ENCODE measurements at places on chromosomes 6 and 20.
A peak's percentile ranks its signal among the peaks of the same experiment; 100 is the strongest.

GRCh38 chr20:19775353-19776253 lies 17.5 kb downstream of the RIN2 start:
- no peak for DNase-seq

GRCh38 chr6:4644996-4645395 lies 131.2 kb upstream of the CDYL start:
- no peak for DNase-seq

DNA sequence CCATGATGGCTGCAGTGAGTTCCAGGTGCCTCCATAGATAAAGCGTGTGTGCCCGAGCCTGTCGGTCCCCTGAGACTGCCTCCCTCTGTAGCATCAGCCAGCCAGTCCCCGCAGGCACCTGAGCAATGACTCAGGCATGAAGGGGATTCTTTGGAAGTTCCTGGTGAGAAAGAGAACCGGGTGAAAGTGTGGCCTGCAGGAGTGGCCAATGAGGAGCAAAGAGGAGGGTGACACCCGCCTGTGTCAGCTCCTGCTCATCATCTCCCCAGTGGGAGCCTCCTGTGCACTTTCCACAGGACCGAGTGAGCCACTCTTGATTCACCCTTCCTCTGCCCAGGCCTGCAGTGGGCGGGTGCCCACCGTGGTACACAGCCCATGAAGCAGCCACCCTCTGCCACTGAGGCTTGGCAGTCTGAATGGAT lies 71.2 kb upstream of the PTPN1 start:
- DNase-seq, result no peak

GRCh38 chr6:108359901-108360882 lies 65.3 kb downstream of the AFG1L start:
- peak; percentile 9 for DNase-seq

GRCh38 chr6:38843798-38844197 lies 128.7 kb downstream of the DNAH8 start:
- no peak for DNase-seq

DNA sequence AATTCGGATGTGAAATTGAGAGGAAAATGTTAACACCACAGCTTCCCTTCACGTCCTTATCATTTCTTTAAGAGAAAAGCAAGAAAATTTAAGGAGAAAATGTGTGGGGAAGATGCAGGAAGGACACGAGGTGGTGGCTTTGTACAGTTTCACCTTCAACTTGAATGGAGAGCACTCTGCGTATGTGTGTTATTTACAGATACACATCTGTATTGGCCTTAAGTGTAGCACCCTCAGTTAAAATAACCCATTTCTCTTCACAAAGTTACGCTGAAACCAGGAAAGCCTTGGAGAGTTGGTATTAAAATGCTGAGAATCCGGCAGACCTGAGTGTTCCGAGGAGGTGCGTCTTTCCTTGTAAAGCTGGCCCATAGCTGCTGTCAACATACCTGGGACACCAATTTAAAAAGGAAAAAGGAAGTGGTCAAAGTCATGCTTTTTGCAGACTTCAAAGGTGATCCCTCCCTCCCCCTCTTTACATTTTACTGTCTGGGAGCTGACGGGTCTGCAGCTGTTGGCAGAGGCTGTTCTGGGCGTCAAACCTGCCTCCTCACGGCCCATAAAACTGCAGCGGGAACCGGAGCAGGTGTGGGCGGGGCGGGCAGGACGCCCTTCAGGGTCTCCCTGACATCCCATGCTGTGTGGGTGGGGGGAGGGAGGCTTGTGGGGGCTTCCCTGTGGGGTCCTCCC lies 61.3 kb upstream of the TBXT start:
- DNase-seq, result peak; percentile 22

GRCh38 chr20:3603108-3603507 lies 60.1 kb downstream of the GFRA4 start:
- DNase-seq, result no peak

DNA sequence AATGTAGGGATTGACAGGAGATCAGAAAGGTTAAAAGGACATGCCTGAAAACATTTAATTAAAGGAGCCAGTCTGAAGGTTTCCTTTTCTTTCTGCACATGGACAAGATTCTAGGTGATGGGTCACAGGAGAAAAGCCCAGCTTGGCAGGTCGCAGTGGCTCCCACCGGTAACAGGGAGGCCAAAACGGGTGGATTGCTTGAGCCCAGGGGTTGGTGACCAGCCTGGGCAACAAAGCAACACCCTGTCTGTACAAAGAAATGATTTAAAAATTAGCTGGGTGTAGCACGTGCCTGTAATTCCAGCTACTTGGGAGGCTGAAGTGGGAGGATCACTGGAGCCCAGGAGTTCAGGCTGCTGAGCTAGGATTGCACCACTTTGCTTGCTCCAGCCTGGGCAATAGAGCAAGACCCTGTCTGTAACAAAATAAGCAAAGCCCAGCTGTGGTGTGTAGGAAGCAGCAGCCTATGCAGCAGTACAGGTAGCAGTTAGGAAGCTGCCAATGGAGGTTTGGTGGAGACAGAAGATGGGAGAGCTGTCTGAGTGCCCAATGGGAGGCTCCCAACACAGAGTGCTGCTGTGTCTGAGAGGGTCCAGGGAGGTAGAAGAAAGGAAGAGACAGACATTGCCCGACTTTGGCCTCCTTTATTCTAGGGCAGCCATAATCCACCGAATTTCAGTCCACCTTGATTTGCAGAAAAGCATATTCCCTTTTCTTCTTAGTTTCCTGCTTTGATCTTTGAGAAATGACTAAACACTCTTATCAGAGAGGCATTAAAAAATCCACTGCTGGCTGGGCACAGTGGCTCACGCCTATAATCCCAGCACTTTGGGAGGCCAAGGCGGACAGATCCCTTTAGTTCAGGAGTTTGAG lies 7.1 kb upstream of the AP5S1 start:
- no peak for DNase-seq

GRCh38 chr6:91646649-91647048 lies 1059.8 kb upstream of the MAP3K7 start:
- DNase-seq, result no peak

- DNase-seq, result no peak
Observed at GRCh38 chr6:139981066-139981624, 606.7 kb upstream of the CITED2 start.

DNA sequence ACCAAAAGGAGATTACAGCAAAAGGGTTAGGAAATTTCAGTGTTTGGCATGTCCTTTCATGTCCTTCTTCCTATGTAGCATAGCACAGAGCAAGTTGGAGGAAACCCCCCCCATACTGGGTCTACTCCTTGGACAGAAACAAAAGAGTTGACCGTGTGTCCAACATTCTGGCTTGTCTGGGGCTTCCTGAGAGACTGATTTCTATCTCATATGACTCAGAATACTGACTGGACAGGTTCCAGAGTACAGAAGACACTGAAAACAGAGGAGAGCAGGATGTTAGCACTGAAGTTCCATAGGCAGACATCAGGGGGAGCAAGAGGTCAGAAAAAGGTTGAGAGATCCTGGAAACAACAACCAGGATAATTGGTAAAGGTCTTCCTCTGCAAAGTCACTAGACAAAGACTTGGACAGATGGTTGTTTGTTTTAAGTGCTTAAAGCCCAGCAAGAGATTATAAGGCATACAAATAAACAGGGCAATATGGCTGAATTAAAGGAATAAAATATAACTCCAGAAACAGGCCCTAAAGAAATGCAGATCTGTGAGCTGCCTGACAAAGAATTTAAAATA lies 48.4 kb downstream of the USP49 start:
- peak; percentile 79 for DNase-seq

DNA sequence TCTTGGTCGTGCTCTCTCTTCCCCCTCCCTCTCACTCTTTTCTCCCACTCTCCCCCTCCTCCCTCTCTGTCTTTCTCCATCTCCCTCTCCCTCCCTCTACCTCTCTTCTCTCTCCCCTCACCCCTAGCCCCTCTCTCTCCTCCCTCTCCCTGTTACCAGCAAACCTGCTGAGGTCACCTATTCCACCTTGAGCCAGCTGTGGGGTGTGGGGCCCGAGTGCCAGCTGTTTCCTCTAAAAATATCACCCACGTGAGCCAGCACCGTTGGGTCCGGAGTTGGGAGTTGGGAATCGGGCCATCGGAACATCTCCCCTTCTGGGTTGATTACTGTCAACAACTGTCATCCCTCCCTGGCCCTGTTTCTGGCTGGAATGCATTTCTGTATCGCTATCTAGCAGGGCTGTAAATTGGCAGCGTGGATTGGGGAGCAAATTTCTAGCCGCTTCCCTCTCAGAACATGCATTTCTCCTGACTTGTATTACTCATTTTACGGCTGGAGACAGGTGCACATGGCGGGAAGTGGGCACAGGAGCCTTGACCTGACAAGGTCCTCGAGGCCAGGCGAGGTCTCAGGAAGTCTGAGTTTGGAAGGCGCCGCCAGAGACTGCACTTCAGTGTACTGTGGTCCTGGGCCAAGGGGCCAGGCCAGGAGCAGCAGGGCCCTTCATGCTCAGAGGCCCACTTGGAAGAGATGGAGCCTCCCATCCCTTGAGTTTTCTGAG lies 165.3 kb downstream of the CDH4 start:
- DNase-seq, result no peak

DNA sequence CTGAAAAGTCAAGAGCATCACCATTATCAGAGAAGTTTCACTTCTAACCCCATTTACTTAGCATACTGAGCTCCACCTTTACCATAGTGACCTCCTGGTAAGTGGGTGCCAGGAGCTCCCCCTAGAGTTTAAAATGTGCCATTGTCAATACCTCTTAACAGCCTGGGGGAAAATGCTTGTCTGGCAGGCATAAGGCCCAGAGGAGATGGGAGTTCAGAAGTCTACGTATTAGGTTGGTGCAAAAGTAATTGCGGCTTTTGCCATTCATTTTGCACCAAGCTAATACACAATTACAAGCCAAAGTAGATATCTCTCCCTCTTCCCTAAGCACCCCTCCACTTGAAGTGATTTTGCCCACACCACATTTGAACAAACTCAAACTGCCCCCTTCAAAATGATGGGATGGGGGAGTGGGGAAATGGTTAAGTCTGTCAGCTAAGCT lies 919.0 kb downstream of the KIF16B start:
- DNase-seq, result peak; percentile 82

GRCh38 chr6:160418370-160418769 lies 70.2 kb downstream of the SLC22A3 start:
- no peak for DNase-seq

DNA sequence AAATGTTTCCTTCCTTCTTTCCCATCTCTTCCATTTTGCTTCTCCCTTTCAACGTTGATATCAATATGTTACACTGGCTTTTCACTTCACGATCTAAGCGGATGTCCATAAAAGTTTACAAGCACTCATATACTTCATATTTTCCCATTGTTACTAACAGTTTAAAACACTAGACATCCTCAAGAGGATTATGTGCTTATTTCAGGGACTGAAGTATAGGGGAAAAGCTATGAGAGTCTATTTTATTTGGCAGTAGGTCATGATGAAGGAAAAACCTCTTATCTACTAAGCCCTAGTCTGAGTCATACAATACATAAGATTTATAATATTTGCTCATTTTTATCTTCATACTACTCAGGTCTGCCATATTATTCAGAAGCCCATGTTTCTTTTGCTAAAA lies 20.6 kb upstream of the EPB41L2 start:
- no peak for DNase-seq

- no peak for DNase-seq
Observed at GRCh38 chr6:2684766-2685754, 65.7 kb downstream of the MYLK4 start.

DNA sequence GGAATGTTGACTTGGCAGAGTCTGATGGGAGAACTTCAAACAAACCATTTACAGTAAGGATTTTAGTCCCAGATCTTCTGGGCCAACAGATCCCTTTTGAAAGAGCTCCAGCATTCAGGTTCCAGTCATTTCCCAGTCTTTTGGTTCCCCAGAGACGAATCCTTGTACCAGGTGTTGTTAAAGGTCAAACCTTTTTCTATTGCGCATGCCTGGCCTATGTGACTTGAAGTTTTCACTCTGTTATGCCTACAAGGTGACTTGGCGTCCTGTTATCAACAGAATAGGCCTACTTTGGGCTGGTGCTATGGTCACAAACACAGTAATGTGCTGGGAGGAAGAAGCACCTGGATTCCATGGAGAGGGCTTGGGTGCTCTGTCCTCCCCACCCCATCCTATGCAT lies 52.3 kb downstream of the PXDC1 start:
- no peak for DNase-seq

GRCh38 chr20:41191562-41192500 lies 54.5 kb downstream of the PLCG1 start:
- no peak for DNase-seq

GRCh38 chr6:47478233-47479139 lies 897 bp downstream of the CD2AP start:
- DNase-seq, result peak; percentile 63

GRCh38 chr6:129685662-129686031 lies 24.3 kb downstream of the ARHGAP18 start:
- DNase-seq, result peak; percentile 19

DNA sequence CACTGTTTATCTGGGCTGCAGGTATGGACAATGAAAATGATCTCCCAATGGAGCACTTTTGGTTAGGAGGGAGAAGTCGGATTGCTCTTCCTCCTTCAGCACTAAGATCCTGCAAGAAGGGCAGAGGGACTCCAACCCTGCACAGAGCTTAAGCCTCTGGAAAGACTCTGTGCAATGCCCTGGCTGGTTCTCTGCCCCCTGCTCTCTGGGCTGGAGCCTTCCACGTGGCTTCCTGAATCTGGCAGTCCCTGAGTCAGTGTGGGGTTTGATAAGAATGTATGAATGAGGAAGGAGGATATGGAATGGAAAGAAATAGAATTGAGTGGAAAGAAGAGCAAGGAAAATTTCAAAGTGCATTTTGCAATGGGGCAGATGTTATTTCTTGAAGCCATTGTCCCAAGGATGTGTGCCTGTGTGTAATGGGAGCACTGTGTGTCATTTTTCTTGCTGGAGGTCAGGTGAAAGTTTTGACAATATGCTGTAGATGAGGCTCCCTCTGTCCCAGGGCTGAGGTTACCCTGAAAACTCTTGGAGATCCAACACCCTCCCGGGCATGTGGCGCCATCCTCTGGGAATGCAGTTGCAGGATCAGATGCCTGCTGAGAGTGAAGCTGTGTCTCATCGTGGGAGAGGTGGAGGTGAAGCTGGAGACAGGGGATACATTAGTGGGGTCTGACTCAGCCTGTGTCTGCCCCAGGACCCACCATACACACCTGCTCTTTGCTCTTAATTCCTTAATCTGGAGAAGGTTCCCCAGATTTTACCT lies 16.3 kb upstream of the CST9L start:
- DNase-seq, result no peak

DNA sequence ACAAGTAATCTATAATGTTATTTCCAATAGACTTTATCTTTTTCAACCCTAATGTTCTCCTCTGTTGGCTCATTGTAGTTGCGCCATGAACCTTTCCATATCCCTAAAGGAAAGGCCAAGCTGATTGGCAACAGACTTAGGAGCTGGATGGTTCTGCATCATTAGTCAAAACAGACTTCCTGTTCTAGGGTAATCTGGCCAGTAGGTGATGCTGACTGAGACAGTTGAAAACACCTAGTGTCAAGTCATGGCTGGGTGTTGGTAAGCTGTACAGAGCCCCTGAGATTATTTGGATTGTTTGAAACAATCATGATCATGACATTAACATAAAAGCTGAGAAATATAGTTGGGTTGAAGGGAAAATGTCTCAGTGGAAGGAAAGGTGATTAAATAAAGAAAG lies 231.4 kb downstream of the PHACTR1 start:
- DNase-seq, result no peak

DNA sequence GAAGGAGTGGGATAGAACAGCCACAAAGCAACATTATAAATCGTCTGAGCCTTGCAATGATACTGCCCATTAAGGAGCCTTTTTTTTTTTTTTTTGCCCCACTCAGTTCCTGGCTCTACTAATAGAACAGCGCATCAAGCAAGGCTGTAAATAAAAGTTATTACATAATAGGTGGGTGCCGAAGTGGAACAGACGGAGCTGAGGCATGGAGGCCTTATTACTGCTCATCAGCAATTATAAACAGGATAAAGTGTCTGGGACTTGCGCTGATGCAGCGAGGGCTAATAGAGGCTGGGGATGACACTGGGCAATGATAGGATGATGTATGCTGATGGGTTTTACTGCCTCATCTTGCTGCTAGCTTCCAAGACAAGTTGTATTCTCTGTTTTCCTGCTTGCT lies 272.1 kb downstream of the ZFAND3 start:
- no peak for DNase-seq

All from NAMALWA (cell line).